ENCODE measurements at places on chromosomes 13 and 19.

GRCh38 chr19:45876411-45877197 lies 9.3 kb downstream of the IRF2BP1 start:
- no peak for DNase-seq

GRCh38 chr13:26228096-26228495 lies 6.0 kb upstream of the RNF6 start:
- no peak for DNase-seq

DNA sequence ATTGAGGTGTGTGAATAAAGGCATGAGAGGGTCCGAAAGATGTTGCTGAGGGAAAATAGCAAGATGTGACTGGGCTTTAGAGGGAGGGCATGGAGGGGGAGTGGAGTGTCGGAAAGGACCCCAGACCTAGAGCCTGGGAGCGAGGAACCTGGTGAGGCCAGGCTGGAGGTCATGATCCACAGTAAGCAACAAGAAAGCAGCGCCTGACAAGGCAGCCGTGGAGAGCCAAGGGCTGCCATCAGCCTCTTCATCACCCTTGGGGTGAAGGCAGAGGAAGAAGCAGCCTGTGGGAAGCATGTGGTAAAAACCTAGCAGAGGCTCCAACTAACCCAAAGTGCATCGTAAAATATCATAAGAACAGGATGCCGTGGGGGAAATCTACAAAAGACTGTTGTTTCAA lies 162.8 kb upstream of the SOX1 start:
- DNase-seq: no peak

DNA sequence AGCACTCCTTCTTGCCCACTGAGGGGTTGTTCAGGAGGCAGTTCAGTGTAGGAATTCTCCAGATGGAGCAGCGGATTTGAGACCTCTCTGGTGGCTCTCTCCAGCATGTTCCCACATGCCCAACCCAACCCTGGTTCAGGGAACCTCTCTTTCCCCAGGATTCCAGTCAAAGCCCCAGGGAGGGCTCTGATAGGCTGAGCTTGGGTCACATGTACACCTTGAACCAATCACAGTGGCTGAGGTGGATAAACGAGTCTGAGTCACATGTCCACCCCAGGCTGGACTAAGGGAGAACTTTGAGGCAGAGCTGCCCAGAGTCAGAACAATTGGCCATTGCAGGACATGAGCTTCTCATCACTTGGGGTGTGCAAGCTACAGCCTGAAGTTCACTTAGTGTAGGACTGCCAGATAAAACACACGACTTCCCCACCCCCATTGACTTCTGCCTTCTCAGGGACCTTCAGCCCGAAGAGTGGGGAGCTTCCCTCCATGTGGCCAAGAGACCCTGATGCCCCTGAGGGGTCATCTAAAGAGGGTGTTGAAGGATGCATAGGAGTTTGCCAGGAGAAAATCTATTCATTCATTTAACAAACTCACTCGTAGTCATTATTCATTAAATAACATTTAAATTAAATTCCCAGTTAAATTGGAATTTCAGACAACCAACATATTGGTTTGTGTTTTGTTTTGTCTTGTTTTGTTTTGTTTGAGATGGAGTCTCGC lies 4.0 kb upstream of the MAST3 start:
- no peak for DNase-seq

DNA sequence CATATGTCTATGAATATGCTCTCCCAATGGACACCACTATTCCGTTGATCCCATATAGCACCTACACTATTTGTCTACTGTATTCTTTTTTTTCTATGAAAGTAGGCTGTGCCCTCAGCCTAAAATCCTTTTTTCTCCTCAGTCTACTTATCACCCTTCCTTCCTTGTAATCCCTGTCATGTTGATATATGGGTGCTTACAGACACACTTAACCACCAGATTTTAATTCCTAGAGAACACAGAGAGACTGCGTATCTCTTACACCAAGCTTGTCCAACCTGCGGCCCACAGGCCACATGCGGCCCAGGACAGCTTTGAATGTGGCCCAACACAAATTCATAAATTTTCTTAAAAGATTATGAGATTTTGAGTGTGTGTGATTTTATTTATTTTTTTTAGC lies 101.1 kb downstream of the ZAR1L start:
- no peak for DNase-seq

Data from activated CD8-positive, alpha-beta memory T cell treated with anti-CD3 and anti-CD28 coated beads for 48 hours (primary cell).